ENCODE measurements at places on chromosomes 16 and 17. TPM values are rescaled to one million over a fixed set of nuclear protein-coding genes. Genes with fewer than 3 reads are reported as not detected.

Gene EVI2A
- total RNA-seq, result 2.4 TPM

Gene MAPK8IP3
- total RNA-seq, result 47.4 TPM

Gene KRTAP4-6
- not detected for total RNA-seq

Gene HS3ST3B1
- 16.4 TPM for total RNA-seq

Gene CDH13
- total RNA-seq, result 6.2 TPM

All from bronchial smooth muscle cell (primary cell).